ENCODE measurements at places on chromosomes 5 and 9. TPM values are rescaled to one million over a fixed set of nuclear protein-coding genes. Genes with fewer than 3 reads are reported as not detected.
A peak's percentile ranks its signal among the peaks of the same experiment; 100 is the strongest.

ELAVL2 gene
- 0.21 TPM for total RNA-seq

GRCh38 chr9:110810262-110810976 lies 141.8 kb downstream of the MUSK start:
- H3K36me3 ChIP-seq = no peaks in the 10 kb centered on the region
- no peak overlapping the region for H3K27ac ChIP-seq
- H3K27me3 ChIP-seq = no peaks in the 10 kb centered on the region
- no peak overlapping the region for H3K4me3 ChIP-seq
- no peak for DNase-seq

DNAJC18 gene
- total RNA-seq = 12.5 TPM

AFAP1L1 gene
- total RNA-seq = 0.45 TPM

INSYN2B gene
- not detected for total RNA-seq

- no peaks in the 10 kb centered on the region for H3K36me3 ChIP-seq
- no peak overlapping the region for H3K4me3 ChIP-seq
- H3K27ac ChIP-seq = no peak overlapping the region
- DNase-seq = peak; percentile 45
Observed at GRCh38 chr5:27048510-27048909, 10.1 kb upstream of the CDH9 start.

TAF11L10 gene
- total RNA-seq = not detected

- no peaks in the 10 kb centered on the region for H3K4me1 ChIP-seq
- no peak overlapping the region for H3K27ac ChIP-seq
- H3K4me3 ChIP-seq = no peak overlapping the region
- no peaks in the 10 kb centered on the region for H3K27me3 ChIP-seq
- DNase-seq = no peak
Observed at GRCh38 chr9:113360242-113360842, 11.0 kb downstream of the BSPRY start.

- H3K4me1 ChIP-seq = peaks cover 10% of the 10 kb centered on the region
- no peak overlapping the region for H3K4me3 ChIP-seq
- no peaks in the 10 kb centered on the region for H3K27me3 ChIP-seq
- H3K36me3 ChIP-seq = no peaks in the 10 kb centered on the region
- no peak overlapping the region for H3K27ac ChIP-seq
Observed at GRCh38 chr9:35226651-35227050, 64.8 kb downstream of the UNC13B start.

DNA sequence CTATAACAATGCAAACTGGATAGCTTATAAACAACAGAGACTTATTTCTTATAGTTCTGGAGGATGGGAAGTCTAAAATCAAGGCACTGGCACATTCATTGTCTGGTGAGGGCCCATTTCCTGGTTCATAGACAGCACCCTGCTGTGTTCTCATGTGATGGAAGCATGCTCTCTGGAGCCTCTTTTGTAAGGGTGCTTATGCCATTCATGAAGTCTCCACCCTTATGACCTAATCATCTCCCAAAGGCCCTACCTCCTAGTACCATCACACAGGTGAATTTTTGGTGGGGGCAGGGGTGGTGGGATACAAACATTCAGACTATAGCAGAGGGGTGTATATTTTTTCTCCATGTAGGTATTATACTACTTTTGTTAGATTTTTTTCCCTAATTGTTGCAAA lies 92.4 kb downstream of the UNC13B start:
- no peak for DNase-seq
- no peaks in the 10 kb centered on the region for H3K27me3 ChIP-seq
- no peak overlapping the region for H3K27ac ChIP-seq
- peaks cover 5% of the 10 kb centered on the region for H3K4me1 ChIP-seq
- H3K36me3 ChIP-seq = no peaks in the 10 kb centered on the region

- peaks cover 29% of the 10 kb centered on the region for H3K4me1 ChIP-seq
- peak overlapping the region; percentile 83 for H3K27ac ChIP-seq
- no peak overlapping the region for H3K4me3 ChIP-seq
Observed at GRCh38 chr5:130885027-130885426, 280.0 kb downstream of the HINT1 start.

DNA sequence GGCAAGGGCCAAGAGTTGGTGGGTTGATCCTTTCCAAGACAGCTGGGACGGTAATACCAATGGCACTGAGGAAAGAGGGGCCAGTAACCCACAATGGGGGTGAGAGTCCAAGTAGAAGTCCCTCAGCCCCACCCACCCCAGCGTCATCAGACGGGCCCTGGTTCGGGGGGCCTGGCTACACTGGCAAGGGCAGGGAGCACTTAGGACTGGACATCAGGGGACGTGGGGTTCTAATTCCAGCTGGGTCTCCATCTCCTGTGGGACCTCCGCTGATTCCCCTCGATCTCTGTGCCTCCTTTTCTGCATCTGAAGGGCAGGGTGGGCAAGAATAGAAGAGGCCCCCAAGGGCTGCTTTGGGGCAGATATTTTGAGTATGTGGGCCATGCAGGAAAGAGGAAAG lies 53.5 kb upstream of the FCN1 start:
- H3K4me3 ChIP-seq = no peak overlapping the region
- no peak overlapping the region for H3K27ac ChIP-seq
- no peaks in the 10 kb centered on the region for H3K36me3 ChIP-seq
- no peaks in the 10 kb centered on the region for H3K27me3 ChIP-seq
- DNase-seq = no peak

DNA sequence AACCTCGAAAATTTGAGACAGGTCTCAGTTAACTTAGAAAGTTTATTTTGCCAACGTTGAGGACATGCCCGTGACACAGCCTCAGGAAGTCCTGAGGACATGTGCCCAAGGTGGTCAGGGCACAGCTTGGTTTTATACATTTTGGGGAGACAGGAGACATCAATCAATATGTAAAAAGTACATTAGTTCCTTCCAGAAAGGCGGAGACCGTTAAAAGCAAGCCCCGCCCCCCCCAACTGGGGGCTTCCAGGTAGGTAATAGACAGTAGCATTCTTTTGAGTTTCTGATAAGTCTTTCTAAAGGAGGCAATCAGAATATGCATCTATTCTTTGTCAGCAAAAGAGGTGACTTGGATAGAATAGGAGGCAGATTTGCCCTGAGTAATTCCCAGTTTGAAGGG lies 599 bp upstream of the MOCS2 start:
- no peaks in the 10 kb centered on the region for H3K36me3 ChIP-seq
- DNase-seq = no peak
- H3K4me1 ChIP-seq = peaks cover 3% of the 10 kb centered on the region
- peak overlapping the region; percentile 83 for H3K27ac ChIP-seq
- no peaks in the 10 kb centered on the region for H3K27me3 ChIP-seq
